Endothelial cell of umbilical vein (primary cell): ENCODE measurements at places on chromosomes 5 and 9. TPM values are rescaled to one million over a fixed set of nuclear protein-coding genes. Genes with fewer than 3 reads are reported as not detected.

The ENTREP1 gene
- 5.0 and 7.1 TPM in 2 replicates for total RNA-seq

- no peak overlapping the region for H3K4me3 ChIP-seq
- H3K27me3 ChIP-seq, result no peaks in the 10 kb centered on the region
- no peak overlapping the region for H3K27ac ChIP-seq
- peaks cover 20% of the 10 kb centered on the region for H3K4me1 ChIP-seq
- no peak for DNase-seq
- no peaks in the 10 kb centered on the region for H3K36me3 ChIP-seq
Measured at GRCh38 chr9:122126331-122127261, 33.0 kb downstream of the NDUFA8 start.

The TJP2 gene
- total RNA-seq, result 167 and 168 TPM in 2 replicates

DNA sequence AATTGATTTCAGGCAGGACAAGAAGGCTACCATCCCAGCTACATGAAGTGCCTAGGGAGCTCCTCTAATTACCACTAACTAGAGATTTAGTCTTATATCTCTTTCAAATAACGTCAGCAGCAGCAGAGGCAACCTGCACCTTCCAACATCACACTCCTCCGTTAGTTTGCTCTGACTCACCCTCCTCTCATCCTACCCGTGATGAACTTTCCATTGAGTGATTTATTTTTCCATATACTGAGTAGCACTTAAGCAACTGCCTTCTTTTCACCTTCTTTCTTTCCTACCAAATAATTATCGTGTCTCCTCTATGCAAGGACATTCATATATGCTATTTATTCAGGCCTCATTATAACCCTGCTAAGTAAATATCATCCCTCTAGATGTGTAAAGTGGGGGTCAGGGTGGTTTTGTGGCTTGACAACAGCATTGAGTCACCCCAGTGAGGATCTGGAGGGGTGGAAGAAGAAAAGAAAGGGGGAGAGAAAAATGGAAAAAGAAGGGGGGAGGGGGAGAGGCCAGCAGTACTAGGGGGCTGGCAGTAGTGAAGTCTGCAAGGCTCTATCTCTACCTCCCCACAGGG, 64.6 kb upstream of the CAST start:
- H3K4me1 ChIP-seq, result peaks cover 76% of the 10 kb centered on the region
- H3K27ac ChIP-seq, result no peak overlapping the region
- H3K36me3 ChIP-seq, result peaks cover 13% of the 10 kb centered on the region
- H3K4me3 ChIP-seq, result no peak overlapping the region

DNA sequence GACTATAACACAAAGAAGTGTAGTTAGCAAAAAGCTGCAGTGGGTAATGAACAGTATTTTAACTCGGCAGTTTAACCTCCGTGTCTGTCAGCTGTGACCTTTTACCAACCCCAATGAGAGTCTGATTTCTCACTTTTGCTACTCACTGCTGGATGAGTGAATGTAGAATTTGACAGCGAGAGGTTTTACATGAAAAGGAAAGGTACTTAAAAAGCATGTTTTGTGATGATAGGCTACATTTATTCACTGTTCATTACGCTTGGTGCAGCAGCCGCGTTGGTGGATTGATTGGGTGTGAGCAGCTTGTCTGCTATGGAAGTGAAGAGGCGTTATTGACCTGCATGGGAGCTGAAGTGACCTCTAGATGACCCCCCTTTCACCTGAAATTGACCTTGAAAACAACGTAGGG, 867.7 kb downstream of the NR2F1-AS1 start:
- no peak overlapping the region for H3K4me3 ChIP-seq
- H3K36me3 ChIP-seq, result no peaks in the 10 kb centered on the region
- H3K27me3 ChIP-seq, result no peaks in the 10 kb centered on the region
- no peak for DNase-seq
- H3K27ac ChIP-seq, result no peak overlapping the region

DNA sequence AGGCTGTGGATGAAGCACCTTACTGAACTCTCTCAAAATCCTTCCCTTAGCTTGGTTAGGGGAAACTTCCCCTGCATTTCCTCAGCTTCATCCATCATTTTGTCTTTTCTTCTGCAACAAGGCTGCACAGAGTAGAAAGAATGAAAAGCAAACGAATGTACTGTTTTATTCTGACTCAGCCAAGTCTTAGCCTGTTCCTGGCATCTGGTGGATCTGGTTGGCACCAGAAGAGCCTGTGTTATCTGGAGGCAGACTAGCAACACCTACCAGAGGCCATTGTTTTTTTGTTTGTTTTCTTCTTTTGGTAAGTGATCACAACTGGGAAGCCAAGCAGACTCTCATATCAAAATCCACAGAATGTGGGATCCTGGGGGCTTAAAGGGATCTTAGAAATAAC, 200.7 kb downstream of the FANCC start:
- no peak for DNase-seq
- H3K27ac ChIP-seq, result no peak overlapping the region
- H3K4me3 ChIP-seq, result no peak overlapping the region

DNA sequence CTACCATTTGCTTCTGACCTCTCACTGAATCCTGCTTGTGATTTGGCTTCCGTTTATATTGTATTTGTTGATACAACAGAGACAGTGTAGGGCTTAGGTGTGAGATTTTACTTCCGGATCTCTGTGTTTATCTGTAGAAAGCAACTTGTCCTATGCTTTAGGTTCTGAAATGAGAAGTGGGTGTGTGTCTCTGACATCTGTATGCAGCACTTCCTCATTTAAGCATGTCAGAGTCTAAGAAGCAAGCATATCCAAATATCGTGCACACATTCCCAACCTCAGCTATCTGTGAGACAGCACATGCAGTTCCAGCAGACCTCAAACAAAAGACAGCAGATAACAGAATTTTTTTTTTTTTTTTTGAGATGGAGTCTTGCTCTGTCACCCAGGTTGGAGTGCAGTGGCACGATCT, 16.3 kb downstream of the KLF9 start:
- no peak overlapping the region for H3K27ac ChIP-seq
- no peaks in the 10 kb centered on the region for H3K36me3 ChIP-seq
- no peaks in the 10 kb centered on the region for H3K27me3 ChIP-seq
- H3K4me1 ChIP-seq, result no peaks in the 10 kb centered on the region

- no peaks in the 10 kb centered on the region for H3K27me3 ChIP-seq
- H3K27ac ChIP-seq, result no peak overlapping the region
- no peak for DNase-seq
Measured at GRCh38 chr5:65191554-65192135, 290.1 kb downstream of the ADAMTS6 start.

The WWC1 gene
- 0.44 and 0.91 TPM in 2 replicates for total RNA-seq

DNA sequence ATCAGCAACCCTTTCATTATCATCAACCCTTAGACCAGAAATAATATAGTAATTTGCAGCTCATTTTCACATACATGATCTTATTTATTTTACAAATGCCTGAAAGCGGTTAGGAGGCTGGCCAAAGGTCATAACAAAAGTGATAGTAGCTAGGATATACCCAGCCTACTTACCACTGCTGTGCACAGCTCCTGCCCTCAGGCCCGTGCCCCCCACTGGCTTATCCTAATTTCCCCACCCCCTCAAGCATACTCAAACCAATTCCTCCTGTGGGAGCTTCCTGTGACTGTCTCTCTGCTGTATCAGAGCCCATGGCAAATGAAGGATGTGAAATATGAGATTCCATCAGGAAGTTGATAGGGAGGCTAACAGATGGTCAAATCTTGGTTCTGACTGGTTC, 14.8 kb downstream of the FAM219A start:
- peaks cover 28% of the 10 kb centered on the region for H3K4me1 ChIP-seq
- H3K27ac ChIP-seq, result no peak overlapping the region
- H3K27me3 ChIP-seq, result no peaks in the 10 kb centered on the region

DNA sequence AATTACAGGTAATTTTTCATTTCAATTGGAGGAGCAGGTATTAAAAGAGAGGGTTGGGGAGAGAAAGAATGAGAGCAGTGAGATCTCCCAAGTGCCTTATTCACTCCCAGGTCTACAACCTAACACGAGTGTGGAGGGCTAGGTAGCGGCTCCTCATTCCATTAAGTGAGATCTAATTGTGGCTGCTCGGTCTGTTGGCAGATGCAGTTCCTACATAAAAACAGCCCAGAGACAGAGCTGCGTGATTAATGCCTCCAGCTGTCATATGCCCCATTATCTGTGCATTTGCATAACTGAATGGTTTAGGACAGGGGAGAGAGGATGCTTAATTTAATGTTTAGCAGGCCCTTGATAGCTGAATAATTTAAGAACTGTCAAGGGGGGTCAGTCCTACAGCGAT, 100.5 kb downstream of the PSAT1 start:
- H3K27ac ChIP-seq, result no peak overlapping the region
- no peak overlapping the region for H3K4me3 ChIP-seq
- no peaks in the 10 kb centered on the region for H3K4me1 ChIP-seq

The TMEM215 gene
- not detected in 2 replicates for total RNA-seq

The SLC27A6 gene
- 0.18 TPM in 1 of 2 replicates, not detected in the other for total RNA-seq

The SPINK5 gene
- total RNA-seq, result 0.55 and 0.91 TPM in 2 replicates

The BRINP1 gene
- not detected in 2 replicates for total RNA-seq

GRCh38 chr5:173395257-173395932, 67.2 kb upstream of the STC2 start:
- no peak overlapping the region for H3K27ac ChIP-seq
- DNase-seq, result no peak
- H3K36me3 ChIP-seq, result no peaks in the 10 kb centered on the region
- H3K4me1 ChIP-seq, result no peaks in the 10 kb centered on the region
- no peaks in the 10 kb centered on the region for H3K27me3 ChIP-seq
- H3K4me3 ChIP-seq, result no peak overlapping the region

DNA sequence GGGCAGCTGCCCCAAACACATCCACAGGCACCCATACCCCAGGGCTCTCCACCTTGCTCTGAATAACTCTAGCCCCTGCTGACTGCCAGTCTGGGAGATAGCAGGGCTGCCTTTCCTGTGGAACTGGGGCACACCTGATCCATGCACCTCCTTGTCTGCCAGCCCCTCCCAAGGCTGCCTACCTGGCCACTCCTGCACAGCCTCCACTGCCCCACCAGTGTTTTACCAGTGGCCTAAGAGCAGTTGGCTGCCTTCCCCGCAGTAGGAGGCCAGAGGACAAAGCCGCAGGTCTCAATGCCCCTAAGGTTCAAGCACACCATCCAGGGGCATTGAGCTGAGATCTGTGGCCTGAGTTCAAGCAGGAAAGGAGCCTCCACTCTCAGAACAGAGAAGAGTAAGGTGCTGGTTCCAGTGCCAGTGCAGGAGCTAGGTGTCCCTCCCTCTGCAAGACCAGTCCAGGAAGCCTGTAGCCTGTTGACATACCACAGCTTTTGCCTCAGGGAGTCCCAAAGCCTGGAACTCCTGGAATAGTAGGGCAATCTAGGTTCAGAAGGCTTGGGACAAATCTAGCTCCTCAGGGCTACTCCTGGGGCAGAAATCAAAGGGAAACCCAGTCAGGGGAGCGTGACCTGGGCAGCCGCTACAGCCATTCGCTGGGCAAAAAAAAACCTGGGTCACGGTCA, 514.5 kb upstream of the PTGER4 start:
- peaks cover 6% of the 10 kb centered on the region for H3K4me1 ChIP-seq
- no peak for DNase-seq
- no peaks in the 10 kb centered on the region for H3K27me3 ChIP-seq

DNA sequence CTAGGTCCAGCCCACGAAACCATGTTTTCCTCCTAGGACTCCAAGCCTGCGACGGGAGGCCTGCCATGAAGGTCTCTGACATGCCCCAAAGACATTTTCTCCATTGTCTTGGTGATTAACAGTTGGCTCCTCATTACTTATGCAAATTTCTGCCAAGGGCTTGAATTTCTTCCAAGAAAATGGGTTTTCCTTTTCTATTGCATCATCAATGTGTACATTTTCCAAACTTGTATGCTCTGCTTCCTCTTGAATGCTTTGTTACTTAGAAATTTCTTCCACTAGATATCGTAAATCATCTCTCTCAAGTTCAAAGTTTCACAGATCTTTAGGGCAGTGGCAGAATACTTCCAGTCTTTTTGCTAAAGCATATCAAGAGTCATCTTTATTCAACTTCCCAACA, 1792.7 kb upstream of the CDH9 start:
- H3K4me3 ChIP-seq, result no peak overlapping the region
- no peaks in the 10 kb centered on the region for H3K4me1 ChIP-seq
- H3K36me3 ChIP-seq, result no peaks in the 10 kb centered on the region
- DNase-seq, result no peak
- no peak overlapping the region for H3K27ac ChIP-seq
